ENCODE measurements at places on chromosomes 11 and 22.

DNA sequence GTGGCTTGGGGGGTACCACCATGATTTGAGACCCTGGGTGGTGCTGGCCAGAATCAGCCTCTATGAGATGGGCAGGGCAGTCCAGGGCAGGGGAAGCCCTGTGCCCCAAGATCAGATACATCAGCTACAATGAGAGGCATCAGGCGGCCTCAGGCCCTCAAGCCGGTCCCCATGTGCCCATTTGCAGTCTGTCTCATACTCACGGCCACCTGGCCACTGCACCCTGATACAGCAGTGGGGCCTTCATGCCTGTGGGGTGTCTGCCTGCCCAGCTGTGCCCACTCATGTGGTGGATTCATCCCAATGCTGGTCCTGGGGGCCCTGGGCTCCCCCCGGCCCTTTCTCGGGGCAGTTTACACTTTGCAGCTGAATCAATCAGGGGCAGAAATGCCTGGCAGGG lies 42.4 kb upstream of the KCNQ1OT1 start:
- no peak for DNase-seq

- DNase-seq, result peak; percentile 17
These were observed 98.6 kb downstream of the RPS6KA4 start for GRCh38 chr11:64457416-64458010.

DNA sequence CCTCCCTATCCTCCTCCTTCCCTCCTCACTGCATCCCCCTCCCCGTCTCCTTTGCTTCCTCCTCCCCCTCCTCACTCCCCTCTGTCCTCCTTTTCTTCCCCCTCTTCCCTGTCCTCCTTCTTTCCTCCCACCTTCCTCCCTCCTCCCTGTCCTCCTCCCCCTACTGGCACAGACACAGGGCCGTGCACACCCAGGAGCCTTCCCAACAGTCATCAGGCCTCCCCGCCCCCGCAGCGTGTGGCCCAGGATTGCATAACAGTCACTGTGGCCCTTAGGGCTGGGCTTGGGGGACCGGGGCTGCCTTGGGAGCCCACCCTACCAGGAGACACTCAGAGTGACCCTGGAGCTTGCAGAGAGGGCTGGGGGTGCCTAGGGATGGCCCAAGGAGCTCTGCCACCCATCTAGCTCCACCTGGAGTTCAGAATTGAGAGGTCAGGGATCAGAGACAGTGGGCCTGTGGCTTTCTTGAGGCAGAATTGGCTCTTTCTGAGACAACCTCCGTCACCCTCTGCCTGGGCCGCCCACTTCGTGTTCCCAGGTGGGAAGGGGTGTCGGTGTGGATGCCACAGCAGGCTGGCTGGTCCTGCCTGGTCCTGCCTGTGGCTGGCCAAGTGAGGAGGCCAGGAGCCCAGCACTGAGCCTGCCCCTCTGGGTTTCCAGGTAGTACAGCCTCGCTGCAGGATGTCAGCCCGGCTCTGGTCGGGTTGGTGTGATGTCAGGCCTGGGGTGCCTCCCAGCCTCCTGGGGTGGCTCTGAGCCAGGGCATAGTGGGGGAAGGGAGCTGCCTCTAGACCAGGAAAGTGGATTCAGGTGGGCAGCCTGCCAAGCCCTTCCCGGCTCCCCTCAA lies 1.6 kb downstream of the SPI1 start:
- DNase-seq, result no peak

DNA sequence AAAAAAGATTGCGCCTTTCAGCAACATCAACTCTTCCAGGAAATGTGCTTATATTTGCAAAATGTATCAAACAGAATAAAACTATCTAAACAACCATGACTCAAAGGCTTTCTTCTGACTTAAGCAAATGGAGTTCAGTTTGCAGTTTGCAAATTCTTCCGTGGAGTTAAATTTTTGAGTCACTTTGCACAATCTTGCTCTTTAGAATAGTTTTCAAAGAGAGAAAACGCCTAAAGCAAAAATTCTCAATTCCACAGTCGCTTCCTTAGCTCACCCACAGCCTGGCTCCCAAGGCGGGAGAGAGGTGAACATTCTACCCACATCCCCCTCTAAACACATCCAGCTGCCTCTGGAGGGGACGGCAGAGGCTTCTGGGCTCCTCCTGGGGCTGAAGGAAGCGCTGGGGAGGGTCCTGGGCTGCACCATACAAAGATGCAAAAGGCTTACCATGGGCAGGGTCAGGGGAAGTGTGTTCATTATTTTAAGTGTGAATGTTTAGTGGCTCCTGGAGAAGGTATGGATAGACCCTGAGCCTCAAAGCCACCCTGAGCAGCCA lies 1487.3 kb downstream of the TBC1D22A start:
- no peak for DNase-seq

DNA sequence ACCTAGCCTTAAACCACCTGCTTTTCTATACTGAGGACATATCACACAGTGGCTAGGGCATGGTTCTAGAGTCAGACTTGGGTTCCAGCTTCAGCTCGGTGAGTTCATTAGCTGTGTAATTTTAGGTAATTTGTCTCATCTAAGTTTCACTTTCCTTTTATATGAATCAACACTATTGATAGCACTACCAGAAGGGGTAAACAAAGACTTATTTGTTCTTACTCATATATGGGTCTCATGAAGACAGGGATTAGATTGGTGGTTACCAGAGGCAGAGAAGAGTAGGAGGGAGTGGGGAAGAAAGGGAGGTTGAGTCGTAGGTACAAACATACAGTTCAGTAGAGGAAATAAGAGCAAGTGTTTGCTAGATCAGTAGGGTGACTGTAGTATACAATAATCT lies 924.7 kb downstream of the OPCML start:
- DNase-seq, result no peak

DNA sequence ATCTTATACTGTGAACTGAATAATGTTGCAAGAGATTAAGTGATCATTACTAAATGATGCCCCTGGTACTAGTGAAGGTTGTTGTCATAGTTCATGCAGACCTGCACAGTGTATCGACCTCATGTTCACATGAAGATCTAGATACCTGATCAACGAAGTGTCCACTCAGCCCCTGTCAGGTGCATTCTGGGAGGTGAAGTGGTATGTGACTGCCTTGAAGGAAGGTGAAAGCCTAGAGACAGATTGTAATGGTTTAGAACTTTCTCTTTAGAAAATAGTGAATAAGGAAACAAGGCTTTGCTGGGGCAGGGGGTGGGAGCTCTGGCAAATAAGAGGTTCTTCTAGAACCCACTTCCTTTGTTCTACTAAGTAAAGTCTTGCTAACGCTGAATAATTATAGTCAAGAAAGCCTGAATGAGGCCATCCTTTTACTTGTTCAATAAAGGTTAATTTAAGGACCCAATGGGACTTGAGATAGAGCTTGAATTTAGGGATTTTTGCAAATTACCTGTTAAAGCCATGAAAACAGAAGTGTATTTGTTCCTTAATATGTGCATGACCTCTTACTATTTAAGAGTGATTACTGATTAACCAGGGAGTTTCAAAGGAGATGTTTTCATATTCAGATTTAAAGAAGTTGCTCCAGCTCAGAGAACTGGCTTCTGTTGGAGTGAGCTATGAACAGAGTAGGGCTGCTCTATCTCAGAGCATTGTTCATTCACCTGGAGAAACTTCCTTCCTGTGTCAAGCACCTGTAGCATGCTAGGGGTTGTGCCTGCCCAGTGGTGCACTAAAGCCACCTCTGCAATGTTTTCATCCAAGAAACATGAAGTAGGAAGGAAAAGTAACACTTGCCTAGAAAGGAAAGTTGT lies 45.3 kb downstream of the C22orf31 start:
- no peak for DNase-seq

DNA sequence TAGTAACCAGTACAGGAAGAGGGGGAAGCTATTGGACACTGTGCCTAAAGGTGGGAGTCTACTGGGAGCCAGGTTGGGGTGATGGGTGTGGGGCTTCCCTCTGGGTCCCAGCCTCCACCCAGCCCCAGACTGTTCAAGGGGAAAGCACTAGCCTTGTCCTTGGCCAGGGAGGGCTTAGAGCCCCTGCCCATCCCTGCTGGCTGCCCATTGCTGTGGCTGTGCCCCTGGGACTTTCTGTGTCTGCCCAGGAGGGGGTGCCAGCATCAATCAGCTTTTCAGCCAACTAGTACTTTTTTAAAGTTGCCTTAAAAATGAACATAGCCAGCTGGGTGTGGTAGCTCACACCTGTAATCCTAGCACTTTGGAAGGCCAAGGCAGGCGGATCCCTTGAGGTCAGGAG lies 19.9 kb downstream of the INCENP start:
- DNase-seq, result peak; percentile 13

DNA sequence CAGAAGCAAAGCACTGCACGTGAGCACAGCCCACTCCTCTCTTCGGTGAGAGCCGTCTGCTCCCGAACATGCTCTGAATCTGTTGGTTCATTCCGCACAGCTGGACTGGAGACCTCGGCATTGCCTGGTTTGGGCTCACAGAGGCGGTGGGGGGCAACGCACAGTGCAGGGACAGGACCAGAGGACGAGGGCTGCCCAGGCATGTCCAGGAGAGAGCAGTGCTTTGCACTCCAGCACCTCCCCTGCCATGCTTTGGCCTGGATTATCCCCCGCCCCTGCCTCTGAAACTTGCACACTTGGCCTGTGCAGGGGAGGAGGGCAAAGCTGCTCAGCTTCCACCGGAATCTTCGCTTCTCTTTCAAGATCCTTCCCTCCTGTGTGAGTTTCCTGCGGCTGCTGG lies 536.5 kb downstream of the BRD1 start:
- no peak for DNase-seq

DNA sequence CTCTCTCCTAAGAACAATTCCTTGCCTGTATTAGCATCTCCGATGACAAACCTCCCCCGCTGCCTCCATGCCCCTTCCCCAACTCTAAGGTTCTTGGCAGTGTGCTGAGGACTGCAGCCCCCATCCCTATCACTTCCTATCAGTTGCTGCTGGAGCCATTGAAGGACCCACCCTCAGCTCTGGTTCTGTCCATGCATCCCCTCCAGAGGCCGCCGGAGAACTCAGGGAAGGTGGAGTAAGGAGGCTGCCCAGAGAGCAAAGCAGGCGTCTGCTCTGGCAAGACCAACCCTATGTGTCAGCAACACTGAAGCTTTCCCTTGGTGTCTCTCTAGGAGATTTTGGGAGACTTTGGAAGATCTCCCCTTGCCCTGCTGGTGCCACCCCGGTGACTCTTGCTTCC lies 1139.5 kb downstream of the TBC1D22A start:
- no peak for DNase-seq

DNA sequence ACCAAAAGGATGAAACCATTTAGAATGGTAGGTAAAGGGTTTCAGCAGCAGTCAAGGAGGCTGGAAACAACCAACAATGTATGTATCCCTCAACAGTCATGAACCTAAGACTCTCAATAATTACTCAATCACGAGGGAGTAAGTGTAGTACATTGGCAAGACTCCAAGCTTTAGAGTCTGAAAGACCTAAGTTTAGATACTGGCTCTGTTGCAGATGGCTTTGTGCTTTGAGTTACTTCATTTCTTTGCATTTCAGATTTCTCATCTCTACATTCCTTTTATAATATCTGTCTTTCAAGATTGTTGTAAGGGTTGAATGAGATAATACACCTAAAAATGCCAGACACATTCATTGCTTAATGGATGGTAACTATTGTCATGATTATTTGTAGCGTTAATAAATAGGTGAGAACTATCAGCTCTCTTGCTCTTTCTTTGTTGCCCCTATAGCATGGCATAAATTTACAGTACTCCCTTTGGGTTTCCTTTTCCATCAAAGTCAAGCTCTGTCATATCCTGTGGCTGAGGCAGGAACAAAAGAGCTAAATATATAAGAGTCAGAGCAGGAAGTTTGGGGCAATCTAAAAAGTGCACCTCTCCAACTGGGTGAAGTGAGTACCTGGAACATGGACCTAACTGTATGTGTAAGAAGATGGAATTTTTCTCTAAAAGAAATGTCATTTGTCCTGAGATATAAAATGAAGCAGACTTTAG lies 228.2 kb upstream of the ZC3H12C start:
- DNase-seq, result no peak

GRCh38 chr11:14067686-14068085 lies 105.2 kb downstream of the SPON1 start:
- no peak for DNase-seq

GRCh38 chr11:8017894-8018483 lies 30.9 kb downstream of the EIF3F start:
- no peak for DNase-seq

- DNase-seq, result no peak
These were observed 25.5 kb downstream of the ARHGAP42 start for GRCh38 chr11:100712583-100712982.

- peak; percentile 41 for DNase-seq
These were observed 61.4 kb upstream of the ASPHD2 start for GRCh38 chr22:26367402-26368245.

GRCh38 chr11:118124929-118125535 lies 27.6 kb downstream of the SCN4B start:
- no peak for DNase-seq

- DNase-seq, result no peak
These were observed 10.1 kb downstream of the C22orf23 start for GRCh38 chr22:37943136-37943824.

DNA sequence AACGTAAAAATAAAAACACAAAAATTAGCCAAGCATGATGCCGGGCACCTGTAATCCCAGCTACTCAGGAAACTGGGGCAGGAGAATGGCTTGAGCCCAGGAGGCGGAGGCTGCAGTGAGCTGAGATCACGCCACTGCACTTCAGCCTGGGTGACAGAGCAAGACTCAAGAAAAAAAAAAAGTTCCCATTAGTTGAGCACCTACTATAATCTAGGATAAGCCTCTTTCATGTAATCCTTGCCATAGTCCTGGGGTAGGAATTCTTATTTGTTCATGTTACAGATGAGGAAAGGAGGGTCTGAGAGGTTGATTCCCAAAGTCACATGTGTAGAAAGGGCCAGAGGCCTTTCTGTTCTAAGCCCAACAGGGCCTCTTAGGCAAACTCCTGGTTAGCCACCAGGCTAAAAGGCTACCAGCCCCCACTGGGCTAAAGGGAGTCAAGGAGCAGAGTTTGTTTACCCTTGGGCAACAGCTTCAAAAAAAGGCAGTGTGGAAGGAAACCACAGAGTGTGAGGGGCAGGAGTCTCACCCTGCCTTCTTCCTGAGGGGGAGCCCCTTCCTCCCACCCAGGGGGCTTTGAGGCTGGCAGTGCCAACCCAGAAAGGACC lies 21.6 kb upstream of the CSNK1E start:
- DNase-seq, result no peak

- no peak for DNase-seq
These were observed 196.5 kb downstream of the SHANK2 start for GRCh38 chr11:71055925-71056324.

DNA sequence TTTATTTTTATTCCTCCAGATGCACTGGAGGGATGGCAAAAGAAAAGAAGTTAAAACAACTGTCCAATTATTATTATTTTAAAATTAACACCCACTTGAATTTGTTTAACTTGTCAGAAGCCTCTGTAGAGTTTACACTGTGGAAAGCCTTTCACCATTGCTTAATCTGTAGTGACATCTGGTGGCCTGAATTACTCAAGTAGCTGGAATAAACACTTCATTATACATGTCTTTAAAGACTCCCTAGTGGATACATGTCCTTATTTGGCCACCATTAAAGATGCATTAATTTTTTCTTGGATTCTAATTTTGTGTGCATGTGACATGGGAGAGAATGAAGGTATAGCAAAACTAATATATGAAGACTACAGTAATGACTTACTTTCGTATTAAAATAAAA lies 1496.5 kb downstream of the FAM181B start:
- peak; percentile 85 for DNase-seq

DNA sequence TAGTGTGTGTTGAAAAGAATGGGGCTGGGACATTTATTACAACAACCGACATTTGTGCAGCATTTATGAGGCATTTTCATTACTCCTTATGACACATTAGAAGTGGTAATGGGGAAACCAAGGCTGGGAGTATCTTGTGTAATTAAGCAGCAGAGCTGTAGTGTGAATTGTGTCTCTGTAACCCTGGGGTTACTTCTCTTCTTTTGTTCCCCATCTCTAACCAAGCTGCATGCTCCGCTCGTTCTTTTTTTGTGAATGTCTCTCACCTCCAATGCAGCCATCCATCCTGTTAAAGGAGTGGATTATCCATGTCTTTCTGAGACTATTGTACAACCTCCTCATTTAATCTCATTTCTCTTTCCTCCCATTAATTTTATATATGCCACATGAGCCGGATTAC lies 65.7 kb downstream of the ENDOD1 start:
- no peak for DNase-seq
